ENCODE measurements at places on chromosomes 5 and 9.

- DNase-seq = peak; percentile 91
Observed at GRCh38 chr5:55868846-55869245, 17.7 kb downstream of the IL31RA start.

- no peak for DNase-seq
Observed at GRCh38 chr9:95793924-95794828, 81.3 kb upstream of the ERCC6L2 start.

- DNase-seq = no peak
Observed at GRCh38 chr5:170333161-170333910, 35.8 kb upstream of the LCP2 start.

DNA sequence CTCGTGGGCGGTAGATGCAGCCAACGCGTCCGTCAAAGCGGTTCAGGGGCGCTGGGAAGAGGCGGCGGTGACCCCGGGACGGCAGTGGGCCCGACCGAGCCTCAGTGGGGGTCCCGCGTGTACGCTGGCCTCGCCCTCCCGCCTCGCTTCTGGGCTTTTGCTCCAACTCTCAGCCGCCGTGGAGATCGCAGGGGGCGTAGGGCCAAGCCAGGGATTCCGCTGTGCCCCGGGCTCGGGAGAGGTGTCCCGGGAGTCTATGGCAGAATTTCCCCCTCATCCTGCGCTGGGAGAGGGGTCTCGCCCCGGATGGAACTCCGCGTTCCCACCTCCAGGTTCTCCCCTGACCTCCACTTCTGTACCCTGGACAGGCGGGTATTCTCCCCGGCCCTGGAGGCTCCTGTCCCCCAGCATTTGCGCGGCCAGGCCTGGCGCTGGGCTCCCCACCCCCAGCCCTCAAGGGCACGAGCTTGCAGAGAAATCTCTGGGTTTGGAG, 131.9 kb downstream of the MRPL36 start:
- DNase-seq = no peak

GRCh38 chr5:142782976-142783530, 12.9 kb downstream of the ARHGAP26 start:
- no peak for DNase-seq

- DNase-seq = no peak
Observed at GRCh38 chr5:73948720-73949119, 322.7 kb downstream of the ARHGEF28 start.

- peak; percentile 89 for DNase-seq
Observed at GRCh38 chr9:97853844-97854695, 1.0 kb downstream of the FOXE1 start.

- no peak for DNase-seq
Observed at GRCh38 chr9:86262492-86262891, 3.0 kb upstream of the C9orf153 start.

DNA sequence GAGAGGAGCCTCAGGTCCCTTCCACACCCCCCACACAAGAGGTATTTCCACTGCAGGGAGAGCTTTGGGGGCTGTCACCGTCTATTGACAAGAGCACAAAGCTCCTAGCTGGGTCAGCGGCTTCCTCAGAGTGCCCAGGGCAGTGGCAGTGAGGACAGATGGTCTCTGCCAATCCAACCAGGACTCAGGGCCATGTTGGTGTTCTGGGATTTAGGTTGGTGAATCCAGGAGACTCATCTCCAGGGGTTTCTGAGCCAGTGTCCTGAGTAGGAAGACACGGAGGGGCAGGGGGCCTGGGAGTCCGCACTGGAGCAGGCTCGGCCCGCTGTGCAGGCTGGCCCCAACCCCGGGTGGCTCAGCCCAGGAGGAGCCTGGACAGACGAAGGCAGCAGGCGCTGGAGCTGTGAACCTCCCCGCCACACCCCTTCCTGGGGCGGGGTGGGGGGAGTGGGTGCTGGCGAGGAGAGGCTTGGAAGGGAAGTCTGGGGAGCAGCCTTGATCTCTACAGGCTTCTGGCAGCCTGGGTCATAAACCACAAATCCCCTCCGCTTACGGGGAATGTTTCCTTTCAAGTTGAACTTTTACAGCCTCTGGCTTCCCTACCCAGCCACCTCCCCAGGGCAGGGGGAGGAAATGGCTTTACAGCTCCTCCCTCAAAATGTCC, 19.6 kb downstream of the CRB2 start:
- DNase-seq = peak; percentile 92

GRCh38 chr9:137371521-137371941, 51.4 kb downstream of the EXD3 start:
- DNase-seq = peak; percentile 79

- no peak for DNase-seq
Observed at GRCh38 chr9:1355656-1356055, 305.5 kb downstream of the DMRT2 start.

DNA sequence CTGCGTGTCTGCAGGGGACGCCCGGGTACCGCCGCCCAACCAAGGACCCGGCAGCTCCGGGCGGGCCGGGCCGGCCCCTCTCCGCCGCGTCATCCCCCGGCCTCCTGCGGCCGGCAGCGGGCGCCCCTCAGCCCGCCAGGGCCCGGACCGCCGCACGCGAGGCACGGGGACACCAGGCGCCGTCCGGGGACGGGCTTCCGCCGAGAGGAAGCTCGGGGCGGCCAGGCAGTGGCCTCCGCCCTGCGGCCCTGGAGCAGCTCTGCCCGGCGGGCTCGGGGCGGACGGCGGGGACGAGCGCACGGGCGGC, 373 bp downstream of the FBXW5 start:
- peak; percentile 99 for DNase-seq
